Lung (tissue), 17 donors: ENCODE measurements at places on chromosomes 2 and 18.
A peak's percentile ranks its signal among the peaks of the same experiment; 100 is the strongest.

- DNase-seq = peak; percentile 55
Measured at GRCh38 chr2:74860521-74860920, 26.6 kb downstream of the HK2 start.

DNA sequence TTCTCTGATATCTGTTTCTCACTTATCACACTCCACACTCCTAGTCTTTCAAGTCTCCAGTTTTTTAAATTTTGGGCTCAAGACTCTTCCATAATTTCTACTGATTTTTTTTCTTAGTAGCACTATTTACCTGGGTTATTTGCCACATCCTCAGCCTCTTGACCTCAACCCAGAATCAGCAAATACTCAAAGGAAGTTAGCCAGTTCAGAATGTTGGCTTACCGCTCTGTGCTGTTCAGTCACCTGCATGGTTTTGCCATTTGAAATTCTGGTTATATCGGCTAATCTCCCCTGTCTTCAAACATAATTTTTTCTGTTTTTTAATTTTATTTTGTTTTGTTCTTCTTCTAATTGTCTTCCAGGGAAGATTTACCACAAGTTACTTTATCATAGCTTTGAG is 412.6 kb downstream of the PTH2R start:
- DNase-seq = no peak

DNA sequence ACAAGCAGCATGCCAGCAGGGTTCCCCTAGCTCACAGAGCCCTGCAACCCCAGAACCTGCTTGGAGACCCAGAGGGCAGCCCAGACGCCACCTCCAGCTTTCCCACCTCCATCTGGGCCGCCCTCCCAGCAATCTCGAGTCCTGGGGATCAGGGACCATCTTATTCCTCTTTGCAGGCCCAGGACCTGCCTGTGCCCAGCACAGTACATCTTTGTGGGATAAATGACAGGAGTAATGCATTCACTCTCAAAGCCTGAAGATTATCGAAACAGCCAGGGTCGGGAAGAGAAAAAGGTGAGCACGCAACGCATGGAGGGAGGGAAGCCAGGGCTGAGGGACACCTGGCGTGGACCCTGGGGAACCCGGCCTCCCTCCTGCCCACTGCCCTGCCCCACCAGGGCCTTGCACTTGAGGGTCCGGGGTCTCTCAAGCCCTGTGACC is 144.1 kb downstream of the NDUFA10 start:
- no peak for DNase-seq

DNA sequence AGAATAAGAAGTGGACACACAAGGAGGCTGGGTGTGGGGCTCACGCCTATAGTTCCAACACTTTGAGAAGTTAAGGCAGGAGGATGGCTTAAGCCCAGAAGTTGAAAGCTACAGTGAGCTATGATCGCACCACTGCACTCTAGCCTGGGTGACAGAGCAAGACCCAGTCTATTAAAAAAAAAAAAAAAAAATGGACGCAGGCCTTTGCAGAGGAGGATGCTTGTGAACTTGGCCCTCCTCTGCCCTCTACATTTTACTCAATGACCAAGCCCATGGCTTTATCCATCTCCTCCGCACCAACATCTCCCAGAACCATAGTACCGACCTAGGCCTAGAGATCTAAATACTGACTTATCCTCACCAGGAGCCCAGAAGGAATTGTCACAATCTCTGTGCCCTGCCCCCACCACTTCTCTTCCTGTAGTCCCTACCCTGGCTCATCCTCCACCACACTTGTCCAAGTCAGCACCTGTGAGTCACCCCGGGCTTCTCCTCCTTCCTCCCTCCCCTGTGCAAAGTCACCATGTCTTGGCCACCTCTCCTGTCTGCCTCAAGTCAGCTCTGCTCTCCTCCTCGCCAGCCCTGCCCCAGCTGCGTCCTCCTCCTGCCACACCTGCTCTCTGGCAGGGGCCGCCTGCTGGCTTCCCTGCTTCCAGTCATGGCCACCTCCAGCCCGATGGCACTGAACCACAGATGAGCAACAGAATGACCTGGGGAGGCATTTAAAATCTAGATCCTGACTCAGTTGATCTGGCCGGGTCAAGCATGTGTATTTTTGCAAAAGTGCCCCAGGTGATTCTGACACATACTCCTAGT is 35.8 kb upstream of the ASPRV1 start:
- DNase-seq = no peak

- DNase-seq = no peak
Measured at GRCh38 chr18:12362473-12363174, 14.4 kb downstream of the AFG3L2 start.

DNA sequence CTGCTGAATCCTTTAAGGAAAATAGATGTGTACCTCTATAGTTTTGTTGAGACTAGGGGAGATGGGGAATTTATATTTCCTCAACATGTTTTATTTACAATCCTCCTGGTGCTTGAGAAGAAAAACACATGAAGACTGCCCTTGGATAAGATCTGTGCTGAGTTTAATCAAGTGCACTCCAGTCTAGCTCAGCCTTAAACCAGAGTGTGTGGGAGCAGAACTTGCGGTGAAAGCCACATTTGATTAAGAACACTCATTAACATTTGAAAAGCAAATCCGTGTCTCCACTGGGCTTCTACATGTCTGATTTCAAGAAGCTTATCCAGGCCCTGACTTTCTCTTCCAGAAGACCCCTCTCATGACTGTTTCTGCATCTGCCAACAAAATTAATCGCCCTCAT is 84.8 kb upstream of the ITGA6 start:
- no peak for DNase-seq
